ENCODE measurements at places on chromosomes 4 and X.

DNA sequence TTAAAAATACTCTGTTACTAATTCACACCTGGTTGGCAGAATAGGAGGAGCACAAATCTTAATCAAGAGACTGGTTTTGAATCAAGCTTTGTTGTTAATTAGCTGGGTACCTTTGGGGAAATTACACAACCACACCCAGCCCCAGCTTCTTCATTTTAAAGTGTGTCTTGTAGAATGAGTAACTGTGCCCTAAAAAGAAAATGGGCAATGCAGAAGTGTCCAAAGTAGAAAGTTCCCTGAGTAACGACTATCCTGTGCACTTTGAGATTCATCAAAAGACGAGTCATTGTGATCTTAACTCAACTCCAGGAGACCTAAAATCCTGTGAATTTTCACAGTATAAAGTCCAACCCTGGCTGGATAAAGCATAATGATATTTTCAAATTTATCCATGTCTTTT, 792.3 kb upstream of the HS3ST1 start:
- DNase-seq: no peak

GRCh38 chr4:102452854-102453253, 48.3 kb upstream of the NFKB1 start:
- no peak for DNase-seq

- DNase-seq: no peak
These were observed 4.0 kb downstream of the MFAP3L start for GRCh38 chr4:170022211-170022610.

DNA sequence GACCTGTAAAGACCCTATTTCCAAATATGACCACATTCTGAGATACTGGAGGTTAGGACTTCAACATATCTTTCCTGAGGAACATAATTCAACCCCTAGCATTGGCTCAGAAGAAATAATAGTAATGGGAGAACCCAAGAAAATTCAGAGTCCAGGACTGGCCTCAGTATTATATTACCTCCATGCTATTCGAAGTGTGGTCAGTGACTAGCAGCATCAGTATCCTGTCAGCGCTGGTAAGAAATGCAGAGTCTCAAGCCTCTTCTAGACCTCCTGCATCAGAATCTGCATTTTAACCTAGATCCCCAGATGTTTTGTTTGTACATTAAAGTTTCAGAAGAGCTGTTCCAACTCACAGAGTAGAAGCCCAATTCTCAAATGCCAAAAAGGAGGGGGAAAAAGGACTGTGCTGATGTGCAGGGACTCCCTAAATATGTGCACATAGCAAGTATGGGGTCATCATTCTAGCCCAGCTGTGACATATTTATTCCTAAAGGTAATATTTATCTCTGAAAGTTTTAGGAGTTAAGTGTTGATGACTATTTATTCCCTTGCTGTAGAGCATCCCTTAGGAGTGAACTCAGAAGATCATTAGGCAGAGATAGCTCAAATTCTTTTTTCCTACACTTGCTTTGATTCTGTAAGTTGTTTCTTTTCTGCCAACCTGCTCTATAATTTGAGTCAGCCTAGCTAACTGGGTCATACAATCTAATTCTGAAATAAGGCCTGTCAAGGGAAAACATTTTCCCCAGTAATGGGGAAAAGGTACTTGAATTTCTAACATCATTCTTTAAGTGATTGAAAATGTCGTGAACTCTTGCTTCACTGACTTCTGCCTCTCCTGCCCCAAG, 361.9 kb downstream of the ARHGAP24 start:
- DNase-seq: no peak

- DNase-seq: no peak
These were observed 59.7 kb downstream of the TNIP2 start for GRCh38 chr4:2696423-2696822.

DNA sequence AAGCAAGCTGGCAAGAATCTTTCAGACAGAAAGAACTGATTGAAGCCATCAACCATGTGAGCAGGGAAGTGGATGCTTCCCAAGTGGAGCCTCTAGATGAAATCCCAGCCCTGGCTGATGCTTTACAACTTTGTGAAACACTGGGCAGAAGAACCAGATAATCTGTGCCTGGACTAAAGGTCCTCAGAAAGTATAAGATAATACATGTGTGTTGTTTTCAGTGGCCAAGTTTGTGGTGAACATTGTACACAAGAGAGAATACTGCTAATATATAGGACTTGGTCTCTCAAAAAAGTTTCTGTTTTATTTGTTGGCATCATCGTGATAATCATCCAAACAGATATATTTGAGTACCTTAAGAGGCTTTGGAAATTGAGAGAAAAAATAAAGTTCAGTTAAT, 1367.8 kb upstream of the IGFBP7 start:
- no peak for DNase-seq

DNA sequence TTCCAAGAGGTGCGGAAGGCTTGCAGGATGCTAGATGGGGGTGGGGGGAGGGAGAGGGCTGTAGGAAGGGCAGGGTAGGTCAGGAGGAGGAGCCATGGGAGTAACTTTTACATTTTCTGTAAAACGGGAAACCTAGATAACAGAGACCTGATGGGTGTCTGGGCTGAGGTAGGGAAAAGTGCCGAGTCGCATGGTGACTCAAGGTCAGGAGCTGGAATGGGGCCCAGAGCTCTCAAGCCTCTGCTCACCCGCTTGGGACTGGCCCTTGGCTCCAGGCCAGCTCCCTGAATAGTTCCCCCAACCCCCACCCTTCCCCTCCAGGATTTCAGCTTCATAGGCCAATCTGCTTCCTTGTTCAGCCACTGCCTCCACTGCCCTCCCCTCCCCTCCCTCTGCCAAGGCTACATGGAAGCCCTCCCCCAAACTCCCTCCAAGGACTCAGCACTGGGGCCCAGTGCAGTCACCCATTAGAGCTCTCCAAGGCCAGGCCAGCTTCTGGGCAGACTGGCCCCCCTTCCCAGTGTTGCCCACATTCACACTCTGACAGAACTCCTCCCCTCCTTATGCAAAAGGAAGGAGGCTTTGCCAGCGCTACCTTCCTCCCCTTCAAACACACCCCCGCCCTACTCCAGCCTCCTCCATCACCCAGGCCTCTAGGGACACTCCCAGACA, 43.6 kb downstream of the TSC22D3 start:
- no peak for DNase-seq

- DNase-seq: no peak
These were observed 32.8 kb downstream of the KCNIP4 start for GRCh38 chr4:21915761-21916160.

- no peak for DNase-seq
These were observed 103.3 kb upstream of the TLR3 start for GRCh38 chr4:185965426-185966384.

DNA sequence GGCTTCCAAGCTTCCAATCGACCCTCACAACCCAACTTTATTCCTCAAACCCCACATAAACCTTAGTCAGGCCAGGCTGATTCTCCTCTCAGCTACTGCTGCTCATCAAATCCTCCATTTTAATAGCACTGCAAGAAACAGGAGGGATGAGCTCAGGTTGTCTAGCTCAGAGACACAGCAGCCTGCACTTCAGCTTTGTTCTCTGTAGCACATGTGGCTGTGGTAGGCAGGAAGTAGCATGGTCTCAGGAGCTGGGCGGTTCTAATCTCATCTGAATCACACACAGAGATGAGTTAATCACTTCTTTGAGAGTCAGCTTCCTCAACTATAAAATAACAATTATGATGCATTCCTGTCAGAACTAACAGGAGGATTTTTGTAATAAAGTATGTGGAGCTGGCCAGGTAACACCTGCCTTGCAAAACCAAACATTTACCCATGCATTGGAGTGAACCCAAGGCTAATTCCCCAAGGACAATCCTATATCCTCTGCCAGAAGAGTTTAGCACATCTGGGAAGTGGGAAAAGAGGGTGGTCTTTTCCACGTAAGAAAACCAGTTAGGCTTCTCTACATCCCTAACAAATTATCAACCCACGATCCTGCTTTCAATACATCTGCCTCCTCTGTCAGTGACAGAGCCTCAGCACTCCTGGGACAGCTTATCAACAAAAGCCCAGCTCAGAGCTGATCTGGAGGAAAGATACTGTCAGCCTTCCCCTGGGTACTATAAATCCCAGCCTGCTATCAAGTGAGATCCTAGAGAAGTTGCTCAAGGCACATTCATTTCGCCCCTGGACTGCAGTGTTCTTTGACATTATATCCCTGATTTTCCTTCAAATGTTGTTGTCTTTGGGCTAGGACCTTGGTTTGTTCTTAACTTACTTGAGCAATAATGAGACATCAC, 32.8 kb downstream of the ELOVL6 start:
- DNase-seq: no peak

GRCh38 chr4:138916763-138917162, 98.8 kb upstream of the NOCT start:
- DNase-seq: no peak

GRCh38 chr4:87390551-87390890, 467 bp downstream of the HSD17B11 start:
- DNase-seq: no peak

GRCh38 chr4:182228991-182229577, 14.1 kb upstream of the TENM3 start:
- no peak for DNase-seq

DNA sequence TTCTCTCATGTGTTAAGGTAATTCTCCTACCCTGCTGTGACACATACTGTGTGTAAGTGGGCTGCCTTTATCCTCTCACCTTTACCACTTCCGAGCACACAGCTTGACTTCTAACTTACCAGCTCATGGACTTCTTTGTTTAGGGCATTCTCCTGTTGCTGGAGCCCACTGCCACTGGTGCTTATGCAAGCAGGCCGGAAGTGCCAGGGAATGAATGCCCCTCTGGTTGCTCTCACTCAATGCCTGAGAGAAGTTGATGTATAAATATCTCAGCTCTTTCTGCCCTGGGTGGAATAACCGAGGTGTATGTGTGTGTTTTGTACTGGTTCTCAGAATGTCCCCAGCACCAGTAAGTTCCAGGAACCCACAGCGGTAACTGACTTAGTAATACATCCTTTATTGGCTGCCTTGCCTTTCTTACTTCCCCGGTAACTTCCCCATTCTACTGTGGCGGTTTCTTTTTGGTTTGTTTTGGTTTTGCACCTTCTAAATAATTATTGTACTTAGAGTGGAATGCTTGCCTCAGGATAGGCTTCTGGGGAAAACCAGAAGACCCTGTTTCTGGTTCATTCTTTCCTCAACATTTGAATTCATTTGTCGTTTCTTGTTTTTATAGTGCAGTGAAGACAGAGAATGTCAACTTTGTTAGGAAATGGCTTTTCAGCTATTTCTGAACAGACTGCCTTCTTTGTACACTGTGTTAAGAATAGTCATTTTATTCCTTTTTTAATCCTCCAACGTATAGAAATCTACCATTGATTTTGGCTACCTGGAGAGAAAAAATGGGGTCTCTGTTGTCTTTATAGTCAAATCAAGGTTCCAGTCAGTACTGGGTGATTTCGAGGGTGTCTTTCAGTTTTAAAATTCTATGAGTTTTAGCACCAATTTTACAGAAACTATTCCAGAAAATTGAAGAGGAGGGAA, 45.4 kb downstream of the CXorf58 start:
- no peak for DNase-seq

GRCh38 chr4:162522724-162523123, 358.9 kb upstream of the FSTL5 start:
- no peak for DNase-seq

DNA sequence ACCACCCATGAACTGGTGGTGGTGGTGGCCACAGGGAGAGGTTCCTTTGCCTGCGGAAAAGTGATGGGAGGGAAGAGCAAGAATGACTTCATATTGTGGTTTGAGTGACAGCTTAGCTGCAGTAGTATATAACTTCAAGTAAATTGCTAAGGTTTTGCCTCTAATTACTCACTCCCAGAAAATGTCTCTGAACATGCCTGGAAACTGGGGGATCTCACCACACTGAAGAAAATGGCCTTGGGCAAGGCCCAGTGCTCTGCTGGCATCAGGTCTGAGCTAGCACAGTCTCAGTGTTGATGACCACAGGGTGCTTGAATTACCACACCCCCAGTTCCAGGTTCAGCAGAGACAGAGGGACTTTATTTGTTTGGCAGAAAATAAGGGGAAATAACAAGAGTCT, 2085.4 kb downstream of the ARAP2 start:
- DNase-seq: no peak

DNA sequence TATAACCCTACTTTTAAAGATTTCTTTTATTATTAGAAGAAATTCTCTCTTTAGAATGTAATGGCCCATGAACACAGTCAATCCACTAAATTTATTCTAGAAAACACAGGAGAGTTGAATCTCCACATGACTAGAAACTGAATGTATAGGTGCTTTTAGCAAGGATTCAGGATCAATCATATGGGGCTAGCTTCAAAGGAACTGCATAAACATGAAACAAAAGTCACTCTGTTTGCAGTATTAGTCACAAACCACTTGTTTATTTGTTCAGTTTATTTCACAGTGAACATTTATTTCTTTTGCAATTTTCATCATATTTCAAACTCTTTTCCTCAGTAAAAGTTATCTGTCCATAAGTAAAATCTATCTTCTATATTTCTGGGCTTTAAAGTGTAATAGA, 1604.6 kb downstream of the PCDH18 start:
- DNase-seq: no peak

- no peak for DNase-seq
These were observed 4.5 kb upstream of the TMEM255A start for GRCh38 chrX:120315776-120316175.

DNA sequence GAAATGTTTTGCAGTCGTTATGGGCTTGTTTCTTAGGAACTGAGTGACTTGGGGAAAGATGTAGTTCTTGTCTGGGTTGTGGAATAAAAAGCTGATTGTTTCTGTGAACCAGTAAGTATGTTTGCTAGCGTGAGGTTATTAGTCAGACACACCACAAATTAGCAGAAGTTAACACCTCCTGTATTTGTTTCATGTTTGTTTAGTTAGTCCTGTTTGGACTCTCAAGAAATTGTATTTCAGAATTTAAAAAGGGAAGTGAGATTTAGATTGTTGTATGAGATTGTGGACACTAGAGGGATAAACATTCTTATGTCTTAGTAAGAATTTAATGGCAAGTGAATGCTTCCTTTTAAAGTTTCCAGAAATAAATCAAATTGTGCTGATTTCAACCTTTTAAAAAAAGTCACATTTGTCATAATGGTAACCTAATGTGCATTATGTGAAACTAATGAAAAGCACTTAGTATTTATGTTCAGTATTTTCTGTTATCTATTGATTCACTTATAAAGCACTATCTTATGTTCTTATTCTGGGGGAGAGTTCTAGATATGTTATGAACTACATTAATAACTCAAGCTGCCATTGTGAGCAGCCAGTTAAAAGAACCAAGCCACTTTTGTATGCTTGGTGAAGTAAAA, 25.6 kb downstream of the ATP10D start:
- DNase-seq: no peak

GRCh38 chrX:107227780-107228485, 21.5 kb downstream of the DNAAF6 start:
- DNase-seq: no peak

DNA sequence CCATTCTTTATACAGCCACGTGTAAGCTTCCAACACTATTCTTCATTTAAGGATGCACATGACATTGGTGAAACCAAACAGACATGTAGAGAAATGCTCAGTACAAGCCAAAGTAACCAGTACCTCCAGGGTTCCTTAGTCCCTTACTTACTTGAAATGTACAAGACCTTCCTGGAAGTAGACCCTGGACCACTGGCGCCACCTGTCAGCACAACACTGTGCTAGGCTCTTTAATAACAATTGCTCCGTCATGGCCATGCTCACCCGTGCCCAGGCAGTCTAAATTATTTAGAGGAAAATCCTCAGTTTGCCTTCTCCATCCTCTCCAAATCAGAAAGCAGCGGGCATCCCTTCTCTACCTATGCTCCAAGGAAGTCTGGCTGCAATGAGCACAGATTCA, 52.7 kb downstream of the ADGRA3 start:
- DNase-seq: no peak
